NCI-H526 treated with DMSO at 0.1 percent for 48 hours (cell line): ENCODE measurements at places on chromosomes 6 and 20.

- no peak for DNase-seq
These were observed 283.6 kb downstream of the CDKAL1 start for GRCh38 chr6:20817806-20818320.

GRCh38 chr6:63492476-63492875 lies 79.8 kb upstream of the LOC128125822 start:
- no peak for DNase-seq

- no peak for DNase-seq
These were observed 56.1 kb downstream of the KIAA0408 start for GRCh38 chr6:127402890-127403617.

- no peak for DNase-seq
These were observed 51.6 kb downstream of the IYD start for GRCh38 chr6:150420428-150420827.

GRCh38 chr6:15946701-15947385 lies 182.0 kb upstream of the MYLIP start:
- DNase-seq: no peak

DNA sequence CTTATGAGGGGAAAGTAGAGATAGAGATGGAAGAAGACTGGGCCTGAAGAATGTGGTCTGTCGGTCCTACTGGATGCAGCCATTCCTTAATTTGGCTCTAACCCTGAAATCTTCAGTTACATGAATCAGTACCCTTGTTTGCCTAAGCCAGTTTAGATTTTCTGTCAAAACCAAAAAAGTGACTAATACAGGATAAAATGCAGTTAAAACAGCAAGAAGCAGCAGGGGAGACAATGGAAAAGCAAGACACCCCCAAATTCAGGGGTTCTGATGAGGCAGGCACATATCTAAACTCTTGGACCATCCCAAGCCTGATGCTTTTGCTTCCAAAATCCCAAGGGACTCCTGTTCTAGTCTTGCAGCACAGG lies 17.4 kb upstream of the UBE2V1 start:
- no peak for DNase-seq

DNA sequence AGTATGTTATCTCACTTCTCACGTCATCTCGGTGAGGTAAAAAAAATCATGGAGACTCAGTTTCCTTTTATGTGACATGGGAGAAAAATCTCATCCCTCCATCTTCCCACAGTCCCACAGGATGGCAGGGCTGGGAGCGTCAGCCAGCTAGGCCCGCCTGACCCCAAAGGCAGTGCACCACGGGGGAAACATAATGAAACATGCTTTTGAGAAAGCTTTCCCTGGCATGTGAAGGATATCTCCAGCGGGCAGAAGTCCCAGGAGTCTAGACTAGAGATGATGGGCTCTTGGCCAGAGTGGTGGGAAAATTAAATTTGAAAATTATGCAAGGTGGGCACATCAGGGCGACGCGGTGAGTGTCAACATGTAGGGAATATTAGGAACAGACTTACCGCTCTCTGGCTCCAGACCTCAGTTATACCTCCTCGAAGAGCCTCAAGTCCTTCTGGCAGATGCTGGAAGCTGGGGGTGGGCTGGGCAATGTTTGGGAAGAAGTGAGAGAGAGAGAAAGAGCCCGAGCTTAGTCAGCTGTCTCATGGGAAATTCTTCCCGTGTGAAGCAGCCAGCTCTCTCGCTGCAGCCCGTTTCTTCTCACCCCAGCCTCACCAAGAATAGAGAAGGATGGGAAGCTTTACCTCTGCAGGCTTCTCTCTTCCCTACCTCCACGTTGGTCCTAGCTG lies 52.3 kb downstream of the MOCS1 start:
- DNase-seq: no peak

GRCh38 chr6:151374036-151374683 lies 17.2 kb downstream of the ZBTB2 start:
- DNase-seq: no peak

- DNase-seq: no peak
These were observed 90.5 kb upstream of the ATXN1 start for GRCh38 chr6:16851758-16852157.

GRCh38 chr6:150720774-150721233 lies 121.1 kb downstream of the PLEKHG1 start:
- no peak for DNase-seq

DNA sequence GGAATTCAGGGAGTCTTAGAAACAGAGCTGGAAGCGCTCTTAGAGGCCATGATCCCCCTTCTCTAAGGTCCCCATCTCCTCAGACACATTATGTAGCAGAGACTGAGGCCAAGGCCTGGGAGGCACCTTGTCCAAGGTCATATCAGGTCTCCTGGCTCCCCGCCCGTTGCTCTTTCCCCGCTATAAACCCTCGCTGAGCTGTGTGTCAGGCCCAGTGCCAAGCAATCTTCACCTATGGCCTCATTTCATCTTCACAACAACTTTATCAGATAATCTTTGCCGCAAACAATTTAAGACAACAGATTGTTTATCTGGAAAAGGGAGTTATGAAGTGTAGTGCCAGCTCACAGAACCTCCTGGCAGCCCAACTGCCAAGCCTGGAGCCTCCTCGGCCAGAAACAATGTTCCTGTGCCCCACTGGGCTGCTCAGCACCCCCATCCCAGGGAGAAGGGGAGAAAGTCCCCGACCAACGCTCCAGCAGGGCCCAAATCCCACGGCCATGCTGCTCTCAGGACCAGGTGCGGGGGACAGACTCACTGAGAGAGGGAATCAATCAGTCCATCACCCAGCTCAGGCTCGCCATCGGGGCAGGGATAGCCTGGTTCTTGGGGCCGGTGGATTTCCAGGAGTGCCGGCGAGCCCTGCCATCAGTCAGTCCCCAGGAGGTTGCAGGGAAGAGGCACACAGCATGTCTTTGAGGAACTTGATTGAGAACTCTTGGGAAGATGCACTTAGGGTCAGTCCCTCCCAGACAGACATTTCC lies 16.9 kb upstream of the FANCE start:
- DNase-seq: no peak

GRCh38 chr6:11064836-11065235 lies 20.7 kb upstream of the ELOVL2 start:
- DNase-seq: no peak

DNA sequence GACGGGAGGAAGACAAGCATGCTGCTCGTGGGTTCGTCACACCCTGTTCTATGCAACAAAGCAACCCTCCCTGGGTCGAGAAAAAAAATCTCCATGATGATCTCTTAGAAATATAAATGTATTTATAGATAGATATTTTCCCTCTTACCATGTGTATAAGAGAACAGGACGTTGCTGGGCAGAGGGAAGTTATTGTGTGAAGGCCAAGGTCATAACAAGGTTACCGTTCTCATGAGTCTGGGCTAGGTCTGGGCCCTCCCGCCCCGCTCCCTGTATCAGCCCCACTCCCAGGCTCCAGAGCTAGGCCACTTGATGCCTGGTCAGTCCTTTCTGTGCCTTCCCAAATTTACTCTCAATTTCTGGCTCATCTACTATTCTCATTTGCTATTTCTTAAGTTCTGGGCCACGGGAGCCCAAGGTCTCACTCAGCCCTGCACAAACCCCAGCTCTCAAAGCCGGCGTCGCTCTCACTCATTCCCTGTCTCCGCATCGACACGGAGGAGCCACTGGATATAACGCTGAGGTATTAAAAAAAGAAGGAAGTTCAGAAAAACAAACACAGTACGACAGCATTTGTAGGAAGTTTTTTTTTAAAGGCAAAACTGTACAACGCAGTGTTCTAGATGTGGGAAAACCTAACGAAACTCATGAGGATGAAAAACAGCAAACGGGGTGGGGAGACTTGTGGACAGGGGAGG lies 96.8 kb downstream of the PSMG4 start:
- DNase-seq: peak; percentile 77
